Stimulated activated CD8-positive, alpha-beta memory T cell treated with anti-CD3 and anti-CD28 coated beads, Interleukin-7, amount 100 ng/mL, for 1 hour (primary cell): ENCODE measurements at places on chromosomes 16 and 17.
A peak's percentile ranks its signal among the peaks of the same experiment; 100 is the strongest.

- DNase-seq = no peak
Measured at GRCh38 chr17:60327134-60327900, 64.6 kb downstream of the USP32 start.

- DNase-seq = peak; percentile 19
Measured at GRCh38 chr17:73720187-73720834, 76.1 kb upstream of the SDK2 start.

DNA sequence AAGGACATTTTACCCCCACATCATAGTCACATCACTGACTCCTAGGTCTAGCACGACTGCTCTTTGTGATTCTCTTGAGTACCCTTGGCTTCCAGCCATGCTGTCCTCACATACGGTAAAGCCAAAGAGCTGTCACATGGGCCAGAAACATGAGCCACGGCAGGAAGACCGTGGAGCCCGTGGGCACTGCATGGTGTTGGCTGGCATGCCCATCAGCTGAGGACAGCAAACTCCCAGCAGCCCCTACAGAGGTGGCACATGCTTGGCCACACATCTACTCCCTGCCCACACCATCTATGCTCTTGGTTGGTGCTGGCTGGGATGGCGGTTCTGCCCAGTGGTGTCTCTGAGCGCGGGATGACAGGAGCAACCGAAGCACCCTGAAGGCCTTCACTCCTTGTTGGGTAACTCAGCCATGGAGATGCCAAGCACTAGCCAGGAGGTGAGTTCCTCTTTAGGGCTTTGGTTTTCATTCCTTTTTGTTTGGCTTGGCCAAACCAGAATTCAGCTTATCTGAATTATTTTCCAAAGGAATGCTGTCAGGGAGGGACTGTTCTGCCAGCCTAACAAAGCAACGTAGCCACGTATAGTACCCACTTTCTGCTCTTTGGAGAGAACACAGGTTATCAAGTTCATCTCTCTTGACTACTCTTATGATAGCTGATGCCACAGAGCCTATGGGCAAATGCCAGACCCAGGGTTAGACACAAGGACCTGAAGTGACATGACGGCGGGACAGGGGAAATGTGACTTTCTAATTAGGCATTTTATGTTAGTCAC lies 10.0 kb downstream of the TNFAIP1 start:
- DNase-seq = no peak

GRCh38 chr17:55909776-55910175 lies 158.9 kb downstream of the PCTP start:
- no peak for DNase-seq

GRCh38 chr16:57616241-57616640 lies 12.2 kb upstream of the ADGRG1 start:
- DNase-seq = no peak

DNA sequence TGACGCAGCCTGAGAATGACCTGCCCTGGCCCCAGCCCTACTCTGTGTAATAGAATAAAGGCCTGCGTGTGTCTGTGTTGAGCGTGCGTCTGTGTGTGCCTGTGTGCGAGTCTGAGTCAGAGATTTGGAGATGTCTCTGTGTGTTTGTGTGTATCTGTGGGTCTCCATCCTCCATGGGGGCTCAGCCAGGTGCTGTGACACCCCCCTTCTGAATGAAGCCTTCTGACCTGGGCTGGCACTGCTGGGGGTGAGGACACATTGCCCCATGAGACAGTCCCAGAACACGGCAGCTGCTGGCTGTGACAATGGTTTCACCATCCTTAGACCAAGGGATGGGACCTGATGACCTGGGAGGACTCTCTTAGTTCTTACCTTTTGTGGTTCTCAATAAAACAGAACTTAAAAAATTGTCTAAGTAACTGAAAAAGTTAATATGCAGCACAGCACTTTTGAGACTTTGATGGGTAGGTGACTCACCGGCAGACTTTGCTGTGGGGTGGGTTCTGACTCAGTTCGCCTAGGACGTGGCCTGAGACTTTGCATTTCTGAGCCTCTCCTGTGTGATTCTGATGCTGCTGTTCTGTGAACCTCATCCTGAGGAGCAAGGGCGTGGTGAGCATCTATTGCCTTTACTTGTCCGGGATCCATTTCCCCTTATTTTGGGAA lies 5.7 kb downstream of the LAT start:
- DNase-seq = no peak

DNA sequence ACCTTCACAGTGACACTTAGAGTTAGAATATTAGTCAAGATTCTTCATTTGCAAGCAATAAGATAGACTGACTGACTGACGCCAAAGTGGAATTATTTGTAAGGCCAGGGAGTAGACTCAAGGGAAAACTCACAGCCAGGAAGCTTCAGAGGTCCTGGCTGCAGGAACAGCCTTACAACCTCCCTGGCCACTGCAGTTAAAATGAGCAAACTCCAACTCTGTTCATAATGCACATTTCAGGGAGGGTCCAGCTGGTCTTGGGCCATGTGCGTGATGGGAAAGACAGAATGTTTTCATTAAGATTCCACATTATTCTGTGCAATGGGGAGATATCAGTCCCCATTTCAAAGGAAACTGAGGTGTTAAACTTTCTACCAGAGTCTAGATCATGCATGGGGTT lies 9.9 kb downstream of the CAPNS2 start:
- DNase-seq = no peak

- DNase-seq = no peak
Measured at GRCh38 chr16:84724606-84725309, 25.0 kb downstream of the USP10 start.

DNA sequence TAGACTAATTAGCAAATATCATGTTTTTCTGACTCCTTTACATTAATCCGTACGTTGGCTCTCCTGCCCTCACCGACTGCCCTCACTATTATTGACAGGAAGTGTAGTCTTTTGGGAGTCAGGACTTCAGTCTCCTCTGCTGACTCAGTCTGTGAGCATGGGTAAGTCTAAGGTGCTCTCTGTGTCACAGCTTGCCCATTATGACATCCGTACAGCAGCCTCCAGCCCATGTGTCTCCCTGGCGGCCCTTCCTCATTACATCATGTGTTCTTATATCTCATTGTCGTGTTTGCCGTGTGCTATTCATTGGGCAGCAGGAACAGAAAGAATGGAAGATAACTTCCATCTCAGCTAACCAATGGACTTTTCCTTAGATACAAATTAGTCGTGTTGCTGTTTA lies 77.5 kb downstream of the MRTFB start:
- DNase-seq = no peak

DNA sequence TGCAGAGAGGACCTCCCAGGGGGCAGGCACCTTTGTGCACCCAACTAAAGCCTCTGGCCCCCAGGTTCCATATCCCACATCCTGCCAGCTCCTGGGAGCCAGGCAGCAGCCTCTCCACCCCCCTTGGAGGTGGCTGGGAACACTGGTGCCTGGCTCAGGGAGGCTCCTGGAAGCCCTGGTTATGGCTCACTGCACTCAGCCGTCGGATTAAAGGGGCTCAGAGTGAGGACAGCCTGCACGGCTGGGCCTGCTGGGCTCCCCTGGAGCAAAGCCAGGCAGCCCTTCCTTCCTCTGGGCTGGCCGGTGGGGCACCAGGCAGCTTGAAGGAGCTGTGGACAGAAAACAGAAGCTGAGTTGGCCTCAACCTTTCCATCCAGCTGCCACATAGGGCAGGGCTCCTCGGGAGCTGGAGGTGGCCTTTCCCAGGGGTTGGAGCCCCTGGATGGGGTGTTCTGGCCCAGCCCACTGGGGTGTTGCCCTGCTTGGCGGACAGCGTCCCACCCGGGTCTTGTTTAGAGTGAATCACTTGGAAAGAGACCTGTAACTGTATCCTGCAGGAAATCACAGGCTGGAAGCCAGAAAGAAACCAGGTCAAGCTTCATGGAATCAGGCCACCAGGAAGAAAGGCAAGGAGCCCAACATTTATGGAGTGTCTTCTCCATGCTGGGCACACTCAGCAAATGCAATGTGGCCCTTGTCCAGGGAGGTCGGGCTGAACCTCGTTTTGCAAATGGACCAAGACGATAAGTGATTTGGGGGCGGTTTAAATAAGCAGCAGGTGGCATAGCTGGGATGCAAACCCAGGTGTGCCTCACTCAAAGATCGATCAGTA lies 253.3 kb downstream of the SOX9 start:
- DNase-seq = no peak

DNA sequence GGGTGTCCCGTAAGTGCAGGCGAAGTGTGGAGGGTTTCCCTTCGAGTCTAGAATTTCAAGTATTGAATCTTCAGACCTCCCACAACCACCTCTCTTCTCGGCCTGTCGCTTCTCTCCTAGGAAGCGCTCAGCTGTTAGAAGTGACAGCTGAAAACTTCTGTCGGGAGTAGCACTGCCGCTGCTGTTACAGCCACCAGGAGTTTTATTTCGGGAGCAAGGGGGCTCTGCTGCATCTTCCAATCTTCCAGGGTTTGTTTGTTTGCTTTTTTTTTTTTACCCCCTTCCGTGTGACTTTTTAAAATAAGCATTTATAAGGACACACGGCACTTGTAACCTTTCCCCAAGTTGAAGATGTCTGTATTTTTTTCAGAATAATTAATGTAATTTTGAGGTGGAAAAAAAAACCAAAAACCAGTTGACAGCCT lies 767 bp downstream of the RPS6KB1 start:
- DNase-seq = no peak

DNA sequence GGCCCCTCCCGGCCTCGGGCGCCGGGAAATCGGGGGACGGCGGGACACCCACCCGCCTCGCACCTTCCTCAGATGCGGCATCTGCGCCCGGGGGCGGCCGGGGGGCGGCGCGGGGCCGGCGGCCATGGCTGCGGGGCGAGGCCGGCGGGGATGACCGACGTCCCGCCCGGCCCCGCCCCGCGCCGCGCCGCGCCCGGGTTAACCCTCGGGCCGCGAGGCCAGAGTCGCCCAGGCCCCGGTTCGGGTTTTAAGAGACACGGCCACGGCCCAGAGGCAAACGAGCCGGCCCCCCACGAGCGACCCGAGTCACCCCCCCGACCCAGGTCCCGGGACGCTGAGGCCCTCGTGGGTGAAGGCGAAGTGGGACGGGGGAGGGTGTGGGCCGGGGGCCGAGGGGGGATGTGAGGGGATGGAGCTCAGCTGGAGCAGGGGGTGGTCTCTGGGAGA lies at the start of gene RGS11:
Gene RGS11, minus strand, starts transcription at position 159 of the 447 bp plus-strand sequence. Its CDS starts 33 bp downstream, at position 126.
- DNase-seq = no peak

DNA sequence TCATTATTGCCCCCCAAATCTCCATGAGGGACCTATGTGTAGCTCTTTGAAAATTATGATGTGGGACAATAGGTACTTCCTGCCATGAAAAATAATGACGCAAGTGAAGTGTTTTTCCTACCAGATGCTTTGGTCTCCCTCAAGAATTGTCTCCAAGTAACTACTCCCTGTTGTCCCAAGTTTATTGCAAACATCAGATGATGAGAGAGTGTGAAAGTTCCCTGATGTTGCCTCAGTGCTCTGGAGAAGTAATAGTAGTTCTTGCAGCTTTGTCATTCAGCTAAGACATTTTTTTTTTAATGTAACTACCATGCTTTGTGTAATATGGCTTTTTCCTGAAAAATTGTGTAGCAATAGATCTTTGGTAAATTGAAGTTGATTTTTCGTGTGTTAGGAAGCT lies 20.1 kb downstream of the LPCAT2 start:
- DNase-seq = no peak

DNA sequence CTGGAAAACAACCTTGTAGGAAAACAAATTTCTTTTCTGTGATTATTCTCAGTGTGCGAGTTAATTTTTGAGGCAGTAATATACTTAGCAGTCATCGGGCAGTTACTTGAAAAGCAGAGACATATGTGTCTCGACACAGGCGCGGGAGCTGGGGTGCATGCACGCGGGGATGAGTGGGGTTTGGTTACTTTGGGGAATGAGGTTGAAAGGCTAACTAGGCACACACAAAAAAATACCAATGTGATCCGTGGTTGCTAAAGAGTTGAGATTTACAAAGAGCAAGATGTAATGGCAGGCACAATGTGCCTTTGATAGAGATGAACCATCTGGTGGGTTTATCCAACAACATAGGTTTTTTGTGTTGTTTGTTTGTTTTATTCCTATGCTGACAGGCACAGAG lies 703.8 kb upstream of the EEF2KMT start:
- DNase-seq = no peak
